ENCODE measurements at places on chromosomes 16 and 17.

DNA sequence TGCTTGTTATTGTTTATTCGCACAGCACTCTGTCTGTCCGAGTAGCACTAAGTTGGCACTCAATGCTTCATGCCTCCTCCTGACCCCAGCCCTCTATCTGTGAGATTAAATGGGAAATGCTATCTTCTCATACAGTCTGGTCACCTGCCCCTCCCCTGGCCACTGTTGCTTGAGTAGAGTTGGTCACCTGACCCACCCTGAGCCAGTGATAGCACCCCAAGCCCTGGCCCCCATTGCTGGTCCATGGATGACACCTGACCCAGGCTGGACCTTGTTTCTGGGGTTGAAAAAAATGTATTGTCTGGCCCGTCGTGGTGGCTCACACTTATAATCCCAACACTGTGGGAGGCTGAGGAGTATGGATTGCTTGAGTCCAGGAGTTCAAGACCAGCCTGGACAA lies 8.5 kb upstream of the PEMT start:
- no peak for DNase-seq

DNA sequence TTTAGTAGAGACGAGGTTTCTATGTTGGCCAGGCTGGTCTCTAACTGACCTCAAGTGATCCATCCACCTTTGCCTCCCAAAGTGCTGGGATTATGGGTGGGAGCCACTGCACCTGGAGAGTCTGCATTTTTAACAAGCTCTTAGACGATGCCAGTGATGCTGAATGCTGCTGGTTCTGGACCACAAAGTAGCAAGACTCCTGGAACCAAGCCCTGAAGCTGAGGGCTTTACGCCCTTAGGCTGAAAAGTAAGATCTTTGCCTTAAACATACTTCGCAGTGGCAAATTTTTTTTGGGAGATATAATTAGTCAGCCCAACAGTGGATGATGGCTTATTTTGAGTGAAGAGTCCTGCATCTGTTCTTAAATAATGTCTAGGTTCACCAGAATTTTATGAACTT lies 14.0 kb downstream of the METTL9 start:
- no peak for DNase-seq

DNA sequence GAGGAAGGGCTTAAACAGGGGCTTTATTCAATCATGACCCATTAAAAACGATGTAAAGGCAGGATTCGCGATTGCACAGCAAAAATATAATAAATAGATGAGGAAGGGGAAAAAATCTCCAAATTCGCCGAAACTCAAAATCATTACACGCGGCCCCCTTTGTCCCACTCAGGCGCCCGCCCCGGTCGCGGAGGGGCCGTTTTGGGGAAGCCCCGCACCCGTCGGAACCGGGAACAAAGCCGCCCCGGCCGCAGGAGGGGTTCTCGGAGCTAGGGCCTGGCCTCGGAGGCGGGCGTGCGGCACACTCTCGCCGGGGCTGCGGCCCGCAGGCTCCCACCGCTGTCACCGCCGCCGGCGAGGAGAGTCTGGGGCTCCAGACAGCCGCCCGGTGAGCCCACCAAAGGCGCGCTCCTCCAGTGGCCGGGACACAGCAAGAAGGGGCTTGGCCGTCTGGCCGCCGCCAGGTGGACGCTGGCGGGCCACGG lies 521 bp downstream of the C16orf87 start:
- peak; percentile 18 for DNase-seq

GRCh38 chr17:10059684-10060211 lies 138.7 kb downstream of the GAS7 start:
- DNase-seq: no peak

GRCh38 chr16:8920645-8921346 lies 38.6 kb downstream of the LITAFD start:
- DNase-seq: no peak

Measured in T-helper 22 cell (primary cell).